ENCODE measurements at places on chromosomes 5 and 9. TPM values are rescaled to one million over a fixed set of nuclear protein-coding genes. Genes with fewer than 3 reads are reported as not detected.

Gene SPINK6
- polyA plus RNA-seq, result not detected

Gene GABRP
- polyA plus RNA-seq, result 0.92 TPM

Gene UBE2QL1
- 2.7 TPM for polyA plus RNA-seq

DNA sequence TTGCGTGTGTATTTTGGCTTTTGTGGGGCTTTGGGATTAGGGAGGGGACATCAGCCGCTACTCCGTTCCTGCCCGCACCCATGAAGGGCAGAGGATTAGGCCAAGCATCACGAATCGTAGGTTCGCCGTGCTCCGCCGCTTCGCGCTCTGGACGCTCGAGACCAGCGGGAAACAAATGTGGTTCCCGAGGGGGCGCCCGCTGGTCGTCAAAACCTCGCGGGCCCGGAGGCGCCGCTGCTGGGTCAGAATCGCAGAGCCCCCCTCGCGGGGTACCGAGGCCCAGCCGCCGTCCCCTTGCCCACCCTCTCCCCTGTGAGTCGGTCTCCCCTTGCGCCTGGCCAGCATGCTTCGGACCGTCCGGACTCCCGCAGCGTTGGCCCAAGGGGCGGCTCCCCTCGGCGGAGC lies 2.3 kb upstream of the PAX5 start:
- peak; percentile 51 for DNase-seq

DNA sequence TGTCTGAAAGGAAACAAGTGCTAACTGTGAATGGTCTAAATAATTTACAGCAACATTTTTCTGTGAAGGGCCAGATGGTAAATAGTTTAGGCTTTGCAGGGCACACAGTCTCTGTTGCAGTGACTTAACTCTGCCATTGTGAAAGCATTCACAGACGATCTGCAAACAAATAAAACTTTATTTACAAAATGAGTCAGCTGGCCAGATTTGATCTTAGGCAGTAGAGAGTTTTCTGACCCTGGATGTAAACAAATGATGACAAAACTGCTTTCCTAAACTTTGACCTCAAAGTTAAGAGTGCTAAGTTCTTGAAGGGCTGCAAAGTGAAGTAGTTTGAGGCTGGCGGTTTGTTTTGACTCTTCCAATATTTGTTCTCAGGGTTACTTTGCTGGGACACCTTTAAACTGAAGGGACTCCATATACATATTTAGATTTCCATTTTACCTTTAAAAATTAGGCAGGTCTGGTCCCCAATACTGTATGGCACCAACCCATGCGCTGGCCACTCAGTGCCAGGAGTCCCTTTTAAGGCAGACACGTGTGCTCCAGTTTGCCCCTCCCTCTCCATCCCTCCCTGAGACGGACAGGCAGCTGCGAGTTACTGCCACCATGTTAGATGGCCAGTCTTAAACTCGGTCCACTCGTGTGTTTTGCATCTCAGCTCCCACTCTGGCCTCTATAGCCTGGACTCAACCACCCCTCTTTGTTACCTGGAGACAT lies 4.0 kb upstream of the ADAMTS16 start:
- no peak for DNase-seq

DNA sequence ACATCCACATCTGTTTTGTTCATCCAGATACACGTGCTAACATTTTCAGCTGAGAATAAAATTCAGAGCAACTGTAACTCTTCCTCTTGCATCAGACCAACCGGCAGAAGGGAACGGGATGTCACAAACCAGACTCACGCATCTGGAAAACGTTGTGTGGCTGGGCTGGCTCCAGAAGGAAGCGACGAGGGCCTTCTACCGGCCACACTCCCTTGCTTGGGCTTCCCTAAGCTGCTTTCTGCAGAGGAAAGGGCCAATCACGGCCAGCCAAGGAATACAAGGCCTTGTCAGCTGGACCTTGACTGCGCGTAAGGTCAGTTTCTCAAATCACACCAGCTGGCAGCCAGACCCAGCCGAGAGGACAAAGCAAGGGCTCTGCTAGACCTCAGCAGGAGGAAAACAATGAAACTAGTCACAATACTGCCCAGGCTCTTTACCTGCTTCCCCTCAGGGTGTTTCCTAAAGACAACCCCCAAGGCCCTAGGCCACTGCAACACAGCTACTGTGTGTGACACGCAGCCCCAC lies 106.1 kb downstream of the THBS4 start:
- peak; percentile 42 for DNase-seq

DNA sequence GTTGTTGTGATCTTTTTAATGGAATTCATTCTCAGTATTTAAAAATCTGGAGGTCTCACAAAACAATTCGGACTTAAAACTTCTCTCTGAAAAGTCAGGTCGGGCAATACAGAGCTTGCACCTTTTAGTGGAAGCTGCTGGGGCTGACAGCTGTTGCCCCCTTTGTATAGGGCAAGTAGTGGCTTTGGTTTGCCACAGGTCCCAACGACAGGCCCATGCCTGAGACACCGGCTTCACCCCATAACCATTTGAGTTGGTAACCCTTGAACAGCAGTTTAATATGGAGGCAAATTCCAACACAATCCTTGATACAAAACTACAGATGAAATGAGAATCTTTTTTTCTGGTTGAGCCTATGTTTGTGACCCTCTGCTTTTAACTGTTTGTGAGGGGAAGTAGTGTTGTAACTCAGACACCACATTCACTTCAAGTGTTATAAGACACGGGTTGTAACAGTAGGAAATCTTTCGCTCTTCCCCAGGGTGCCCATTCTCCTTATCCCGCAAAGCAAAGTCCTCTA lies 752 bp upstream of the GLRX start:
- DNase-seq, result no peak

- DNase-seq, result no peak
Observed at GRCh38 chr5:90015584-90016018, 394.0 kb downstream of the CETN3 start.

DNA sequence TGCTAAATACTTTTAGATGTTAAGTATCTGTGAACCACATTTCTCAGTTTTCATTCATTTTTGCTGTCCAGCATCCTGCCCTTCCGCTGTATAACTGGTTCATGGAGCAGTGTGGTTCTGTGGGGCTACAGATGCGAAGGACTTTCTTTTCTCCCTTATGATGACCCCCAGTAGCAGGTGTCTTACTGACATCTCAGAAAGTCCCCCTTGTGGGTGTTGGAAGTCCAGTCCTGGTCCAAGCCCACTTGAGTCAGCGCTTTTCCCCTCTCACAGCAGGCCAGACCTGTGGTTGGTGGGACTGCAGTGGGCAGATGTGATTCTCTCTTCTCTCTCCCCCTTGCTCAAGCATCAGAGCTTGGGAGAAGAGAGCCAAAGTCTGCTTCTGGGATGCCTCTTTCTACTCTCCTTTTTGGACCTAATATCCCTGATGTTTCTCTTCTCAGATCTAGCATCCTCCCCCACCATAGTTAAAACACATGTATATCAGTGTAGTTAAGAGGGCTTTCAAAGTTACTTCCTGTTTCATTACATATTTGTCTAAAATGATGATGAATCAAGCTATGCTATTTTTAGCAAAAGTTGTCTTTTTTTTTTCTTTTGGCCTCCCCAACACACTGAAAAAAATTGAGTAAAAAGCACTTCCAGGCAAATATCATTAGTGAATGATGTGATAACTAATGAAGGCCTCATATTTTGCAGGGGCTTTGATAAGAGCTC lies 119.5 kb upstream of the ZNF618 start:
- DNase-seq, result peak; percentile 28

DNA sequence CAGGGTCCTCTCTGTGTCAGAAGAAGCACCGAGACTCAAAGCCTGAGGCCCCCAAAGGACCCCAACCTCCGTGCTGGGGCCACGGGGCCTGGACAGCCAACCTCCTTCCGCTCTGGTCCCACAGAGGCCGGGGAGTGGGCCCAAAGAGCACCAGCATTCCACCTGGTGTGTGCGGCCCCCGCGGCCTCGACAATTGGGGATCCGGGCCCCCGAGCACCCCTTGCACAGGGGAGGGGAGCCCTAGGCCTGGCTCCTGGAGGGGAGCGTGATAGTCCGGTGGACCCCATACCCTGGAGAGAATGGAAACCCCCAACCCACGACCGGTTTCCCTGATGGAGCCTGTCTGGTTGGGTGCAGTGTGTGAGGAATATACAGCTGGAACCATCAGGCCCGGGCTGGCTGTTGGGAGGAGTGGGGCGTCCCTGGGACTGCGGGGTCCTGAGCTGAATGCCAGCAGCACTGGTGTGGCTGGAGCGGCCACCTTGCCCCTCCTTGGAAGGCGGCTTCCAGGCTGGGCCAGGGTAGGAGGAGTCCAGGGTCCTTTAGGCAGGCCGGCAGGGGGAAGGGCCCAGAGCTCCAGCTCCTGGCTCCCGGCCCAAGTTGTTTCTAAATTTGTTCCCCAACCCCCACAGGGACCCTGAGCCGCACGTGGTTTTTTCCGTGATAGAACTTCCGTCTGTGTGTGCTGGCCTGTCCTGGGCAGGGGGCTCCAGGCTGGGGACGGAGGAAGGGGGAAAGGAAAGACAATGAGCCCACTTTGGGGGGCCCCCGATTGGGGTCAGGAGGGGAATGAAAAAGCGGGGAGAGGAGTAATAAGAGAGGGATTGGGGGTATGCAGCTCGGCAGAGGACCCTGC lies 825 bp upstream of the TOR4A start:
- peak; percentile 89 for DNase-seq

DNA sequence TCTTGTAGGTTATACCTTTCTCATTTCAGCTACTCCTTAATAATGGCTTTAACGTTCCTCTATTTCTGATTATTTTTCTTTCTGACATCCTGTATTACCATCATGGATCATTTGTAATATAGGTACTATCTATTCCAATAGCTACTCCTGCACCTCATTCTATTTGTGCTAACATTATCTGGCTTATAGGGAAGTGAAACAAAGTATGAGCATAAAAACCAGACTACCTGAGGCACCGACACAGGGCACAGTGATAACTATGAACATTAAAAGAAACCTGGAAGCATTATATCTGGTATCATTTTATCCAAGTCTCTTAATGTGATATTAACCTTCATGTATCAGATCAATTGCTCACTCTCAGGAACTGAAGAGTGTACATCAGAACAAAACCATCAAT lies 407.3 kb downstream of the DMRT2 start:
- DNase-seq, result no peak

GRCh38 chr9:114804505-114804904 lies 1.3 kb downstream of the TNFSF15 start:
- DNase-seq, result peak; percentile 48

DNA sequence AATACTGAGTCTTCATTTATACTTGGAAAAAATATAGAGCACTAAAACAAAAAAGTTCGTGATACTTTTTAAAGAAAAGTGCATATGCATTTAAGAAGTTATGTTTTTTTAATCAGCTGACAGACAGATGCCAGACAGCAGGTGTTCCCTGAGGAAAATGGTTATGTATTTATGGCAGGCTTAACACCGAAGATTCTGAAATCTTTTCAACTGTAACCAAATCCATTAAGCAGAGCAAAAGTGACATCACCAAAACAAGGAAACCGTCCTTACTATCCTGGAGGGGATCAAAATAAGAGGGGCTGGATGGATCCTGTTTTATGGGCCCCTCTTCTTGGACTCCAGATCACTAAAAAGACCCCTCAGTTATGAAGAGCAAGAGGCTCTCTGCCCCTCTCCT lies 404.9 kb upstream of the ADAMTS16 start:
- DNase-seq, result no peak

- peak; percentile 77 for DNase-seq
Observed at GRCh38 chr9:99259231-99259918, 37.3 kb downstream of the SEC61B start.

- DNase-seq, result no peak
Observed at GRCh38 chr9:120531683-120532300, 48.2 kb downstream of the CDK5RAP2 start.

DNA sequence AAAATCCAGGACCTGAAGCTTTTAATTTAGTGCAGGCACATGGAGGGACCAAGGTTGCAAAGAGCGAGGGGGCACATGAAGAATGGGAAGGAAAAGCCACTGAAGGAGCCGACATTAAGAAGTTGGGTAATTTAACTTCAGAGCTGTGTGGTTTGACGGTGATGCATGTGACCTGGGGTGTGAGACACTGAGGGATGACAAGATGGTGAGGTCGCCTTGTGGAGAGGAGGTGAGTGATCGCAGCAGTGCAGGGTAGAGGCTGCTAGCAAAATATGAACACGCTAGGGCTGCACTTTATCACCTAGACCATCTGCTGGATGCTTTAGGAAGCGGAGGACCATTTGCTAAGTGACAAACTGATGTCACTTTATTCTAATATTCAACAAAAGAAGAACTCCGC lies 339.0 kb upstream of the KIF2A start:
- DNase-seq, result peak; percentile 6

- DNase-seq, result no peak
Observed at GRCh38 chr5:157484768-157485167, 24.8 kb downstream of the NIPAL4 start.

GRCh38 chr5:97135868-97136267 lies 6.5 kb downstream of the LIX1 start:
- no peak for DNase-seq

DNA sequence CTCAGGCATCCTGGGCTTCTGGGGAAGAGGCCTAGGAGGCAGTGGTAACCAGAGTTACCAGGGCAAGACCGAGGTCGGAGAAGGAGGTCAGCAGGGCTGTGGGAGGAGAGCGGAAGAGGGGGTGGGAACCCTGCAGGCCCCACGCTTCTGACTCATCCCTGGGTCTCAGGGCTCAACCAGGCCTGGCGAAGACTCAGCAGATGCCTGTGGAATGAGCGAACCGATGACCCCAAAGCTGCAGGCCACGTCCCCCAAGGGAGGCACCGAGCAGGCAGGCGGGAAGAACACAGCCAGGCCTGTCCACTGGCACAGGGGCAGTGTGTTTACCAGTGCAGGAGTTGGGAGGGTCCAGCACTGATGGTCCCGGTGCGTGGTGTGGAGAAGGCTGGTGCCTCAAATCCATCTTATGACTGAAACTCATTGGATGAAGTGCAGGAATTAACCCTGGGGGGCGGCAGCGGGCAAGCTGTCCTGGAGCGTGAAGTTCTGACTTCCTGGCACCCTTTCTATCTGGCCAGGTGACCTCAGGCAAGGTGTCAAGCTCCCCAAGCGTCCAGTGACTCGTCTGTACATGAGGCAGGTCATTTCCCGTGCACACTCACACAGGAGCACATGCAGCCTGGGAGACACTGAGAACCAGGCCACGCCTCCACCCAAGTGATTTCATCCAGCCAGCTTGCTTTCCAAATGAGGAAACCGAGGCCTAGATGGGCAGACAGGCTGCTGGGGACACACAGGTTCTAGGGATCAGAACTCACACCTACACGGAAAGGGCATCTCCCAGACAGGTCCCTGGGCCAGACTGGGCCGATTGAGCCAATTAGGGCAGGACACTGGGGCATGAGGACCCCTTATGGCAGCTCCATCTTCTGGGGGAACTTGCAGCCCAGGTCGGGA lies 69.1 kb downstream of the ADAMTS2 start:
- peak; percentile 75 for DNase-seq
